NCI-H510A (cell line): ENCODE measurements at places on chromosomes 4 and X.

GRCh38 chr4:96916711-96917110, 1076.8 kb downstream of the PDHA2 start:
- peak; percentile 19 for DNase-seq

DNA sequence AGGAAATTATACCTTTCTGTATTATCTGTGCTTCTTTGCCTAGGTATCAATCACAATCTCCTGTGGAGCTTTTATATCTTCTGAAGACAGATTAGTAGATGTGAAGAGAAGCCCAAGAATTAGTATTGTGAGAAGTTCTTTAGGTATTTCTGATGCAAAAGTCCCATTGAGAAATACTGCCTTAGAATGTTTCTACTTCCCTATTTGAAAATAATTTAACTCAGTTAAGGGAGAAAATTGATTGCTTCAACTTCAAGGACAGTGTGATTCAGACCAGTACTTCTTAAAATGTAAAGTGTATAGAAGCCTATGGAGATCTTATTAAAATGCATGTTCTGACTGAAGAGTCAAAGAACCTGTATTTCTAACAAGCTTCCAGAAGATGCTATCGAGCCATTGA, 9.0 kb downstream of the EIF1AX start:
- DNase-seq, result no peak

GRCh38 chr4:14920759-14921320, 81.4 kb upstream of the CPEB2 start:
- no peak for DNase-seq

- no peak for DNase-seq
Measured at GRCh38 chrX:39960219-39960618, 137.5 kb downstream of the BCOR start.

GRCh38 chr4:156414406-156414805, 460.7 kb upstream of the CTSO start:
- no peak for DNase-seq

GRCh38 chr4:80143307-80143679, 54.0 kb upstream of the PRDM8 start:
- DNase-seq, result no peak

DNA sequence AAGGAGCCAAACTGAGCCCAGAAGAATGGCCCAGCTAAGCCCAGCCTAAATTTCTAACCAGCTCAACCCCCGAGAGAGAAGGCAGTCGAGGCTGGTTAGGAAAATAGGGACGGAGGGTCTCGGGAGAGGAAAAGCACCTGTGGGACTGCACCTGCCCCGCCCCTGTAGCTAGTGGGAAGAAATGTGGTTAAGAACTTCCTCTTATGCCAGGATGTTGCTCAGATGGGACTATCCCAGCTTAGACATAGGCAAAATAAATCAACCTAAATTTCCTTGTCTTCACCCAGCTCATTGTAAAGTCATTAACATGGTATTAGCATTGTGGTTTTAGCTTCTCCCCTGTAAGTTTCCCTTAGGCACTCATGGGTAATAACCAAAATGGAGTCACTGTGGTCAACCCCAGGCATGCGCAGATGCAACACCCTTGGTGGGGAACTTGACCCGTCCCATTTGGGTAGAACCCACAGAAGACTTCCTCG, 86.8 kb downstream of the ZNF718 start:
- no peak for DNase-seq

DNA sequence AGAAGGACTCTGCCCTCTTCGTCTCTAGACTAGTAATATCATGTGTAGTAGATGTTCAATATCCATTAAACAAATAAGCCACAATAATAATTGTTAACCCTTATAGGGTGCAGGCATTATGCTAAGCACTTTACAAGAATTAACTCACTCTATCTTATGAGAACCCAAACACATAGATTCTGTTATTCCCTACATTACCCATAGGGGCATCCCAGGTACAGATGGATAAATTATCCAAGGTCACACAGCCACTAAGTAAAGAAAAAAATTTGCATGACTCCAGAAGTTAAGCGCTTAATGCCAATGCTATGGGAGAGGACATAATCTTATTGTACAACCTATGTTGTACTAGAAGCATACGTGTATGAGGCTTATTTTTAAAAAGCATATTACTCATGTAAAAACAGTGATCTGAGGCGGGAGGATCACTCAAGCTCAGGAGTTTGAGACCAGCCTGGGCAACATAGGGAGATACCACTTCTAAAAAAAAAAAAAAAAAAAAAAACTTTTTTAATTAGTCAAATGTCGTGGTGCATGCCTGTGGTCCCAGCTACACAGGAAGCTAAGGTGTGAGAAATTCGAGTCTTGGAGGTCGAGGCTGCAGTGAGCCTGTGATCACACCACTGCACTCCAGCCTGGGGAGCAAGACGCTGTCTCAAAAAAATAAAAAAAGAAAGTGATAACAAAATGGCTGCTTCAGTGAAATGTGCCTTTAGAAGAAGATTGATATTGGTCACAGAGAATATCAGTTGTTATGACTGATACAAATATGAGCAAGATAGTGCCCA, 13.6 kb downstream of the LDB2 start:
- DNase-seq, result no peak

DNA sequence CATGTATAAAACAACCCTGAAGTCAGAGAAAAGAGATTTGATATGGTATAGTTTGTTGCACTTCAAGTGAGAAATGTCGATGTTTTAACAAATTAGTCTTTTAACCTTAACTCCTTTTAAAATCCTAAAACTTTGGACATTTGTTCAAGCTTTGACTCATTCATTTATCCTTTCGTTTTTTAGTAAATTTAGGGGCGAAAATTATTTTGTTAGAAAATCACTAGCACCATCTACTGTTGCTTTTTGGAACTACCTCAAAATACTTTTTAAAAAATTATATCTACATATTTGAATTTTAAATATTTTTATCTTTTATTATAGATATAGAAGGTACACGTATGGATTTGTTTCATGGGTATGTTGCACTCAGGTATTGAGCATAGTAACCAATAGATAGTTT, 165.1 kb upstream of the POF1B start:
- no peak for DNase-seq

DNA sequence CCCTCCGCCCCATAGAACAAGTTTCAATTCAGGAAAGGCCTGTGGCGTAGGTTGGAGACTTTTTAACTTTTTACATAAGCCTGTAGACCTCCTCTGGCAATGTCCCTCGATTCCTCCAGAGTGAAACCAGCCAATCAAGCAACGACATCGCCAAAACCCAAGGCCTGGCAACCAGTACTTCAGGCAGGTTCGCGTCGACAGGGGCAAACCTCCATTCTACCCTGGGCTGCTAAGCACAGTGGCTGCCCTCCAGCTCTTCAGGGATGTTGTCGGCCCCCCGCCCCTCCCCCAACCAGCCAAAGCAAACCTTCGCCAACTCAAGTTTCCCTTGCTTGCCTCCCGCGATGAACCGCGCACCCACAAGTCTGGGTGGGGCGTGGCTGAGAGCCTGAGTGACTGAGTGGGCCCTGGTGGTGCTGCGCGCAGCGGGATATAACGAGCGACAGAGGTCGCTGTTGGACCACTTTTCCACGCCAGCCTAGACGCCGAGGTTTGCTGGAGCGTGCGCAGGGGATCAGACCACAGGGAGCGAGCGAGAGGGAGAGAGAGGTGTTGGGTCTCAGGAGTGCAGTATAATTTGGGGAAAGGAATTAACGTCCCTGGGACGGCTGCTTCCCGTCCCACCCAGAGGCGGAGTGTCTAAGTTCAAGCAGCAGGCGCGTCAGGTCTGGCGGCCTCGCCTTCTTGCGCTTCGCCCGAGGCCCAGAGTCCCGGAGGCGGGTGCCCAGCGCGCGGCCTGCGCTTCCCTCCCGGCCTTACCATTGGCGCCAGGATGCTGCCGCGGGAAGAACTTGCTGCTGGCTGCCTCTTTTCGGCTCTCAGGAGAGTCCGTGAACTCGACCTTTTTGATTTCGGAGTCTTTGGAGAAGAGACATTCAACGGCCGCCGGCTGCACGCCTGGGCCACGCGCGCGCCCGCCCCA, 9.0 kb upstream of the PITX2 start:
- peak; percentile 62 for DNase-seq

- DNase-seq, result no peak
Measured at GRCh38 chrX:154648931-154649330, 4.4 kb downstream of the CTAG2 start.

DNA sequence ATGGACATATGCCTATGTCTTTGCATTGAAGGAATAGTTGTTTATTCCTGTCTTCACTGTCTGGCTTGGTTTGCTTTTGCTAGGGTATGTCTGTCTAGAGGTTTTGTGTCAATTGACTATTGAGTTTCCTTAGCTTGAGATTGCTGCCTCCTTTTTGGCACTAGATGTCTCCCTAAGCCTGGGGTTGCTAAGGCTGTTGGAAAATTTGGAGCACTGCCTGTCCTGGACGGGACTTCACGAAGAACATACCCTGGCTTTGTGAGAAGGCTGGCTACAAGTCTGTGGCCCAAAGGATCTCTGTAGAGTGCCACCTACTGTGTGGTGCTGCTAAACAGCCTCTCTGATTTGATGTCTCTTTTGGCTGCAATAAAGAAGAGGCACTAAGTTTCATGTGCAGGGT, 183.8 kb upstream of the NUDT10 start:
- DNase-seq, result no peak

DNA sequence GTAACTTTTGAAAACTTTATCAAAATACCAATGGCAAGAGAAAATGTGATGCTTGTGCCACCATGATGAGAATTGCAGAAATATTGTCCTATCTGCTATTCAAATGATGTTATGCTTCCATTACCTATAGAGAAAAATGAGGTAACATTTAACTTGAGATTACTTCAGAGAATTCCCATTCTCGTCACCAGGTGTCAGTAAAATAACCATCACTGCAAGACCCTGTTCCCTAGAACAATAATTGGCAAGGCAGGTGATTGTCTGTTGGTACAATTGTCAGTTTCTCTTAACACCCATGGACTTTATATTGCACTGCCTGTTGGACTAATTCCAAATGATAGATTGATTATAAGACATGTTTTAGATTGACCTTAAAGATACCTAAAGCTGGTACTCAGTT, 179.9 kb downstream of the GABRG1 start:
- no peak for DNase-seq

DNA sequence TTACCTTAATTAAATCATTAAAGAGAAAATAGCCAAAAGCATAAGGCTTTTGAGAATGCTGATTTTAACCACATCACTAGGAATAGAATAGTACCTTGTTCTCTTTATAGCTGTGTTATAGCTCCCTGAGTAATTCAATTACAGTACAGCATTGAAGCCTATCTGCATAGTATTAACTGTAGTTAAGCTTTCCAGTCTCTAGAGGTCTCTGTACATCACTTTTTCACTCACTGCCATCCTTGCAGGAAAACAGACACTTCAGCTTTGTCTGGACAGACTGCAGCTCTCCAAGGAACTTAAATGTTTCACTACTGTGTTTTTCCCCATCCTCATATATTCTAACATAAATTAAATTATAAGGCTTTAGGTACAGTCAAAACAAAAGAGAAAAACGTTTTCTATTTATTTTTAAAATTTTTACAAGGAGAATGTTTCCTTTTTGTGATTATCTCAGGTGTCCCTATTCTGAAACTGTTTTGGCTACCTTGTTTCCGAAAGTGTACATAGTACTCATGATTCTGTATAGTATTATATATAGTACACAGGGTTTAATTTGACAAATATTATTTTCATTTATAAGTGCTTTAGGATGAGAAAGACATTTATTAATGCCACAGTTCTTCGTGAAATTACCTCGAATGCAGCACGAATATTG, 407.9 kb downstream of the PCDH18 start:
- peak; percentile 20 for DNase-seq

- DNase-seq, result no peak
Measured at GRCh38 chr4:76589402-76589801, 154.4 kb downstream of the SHROOM3 start.

DNA sequence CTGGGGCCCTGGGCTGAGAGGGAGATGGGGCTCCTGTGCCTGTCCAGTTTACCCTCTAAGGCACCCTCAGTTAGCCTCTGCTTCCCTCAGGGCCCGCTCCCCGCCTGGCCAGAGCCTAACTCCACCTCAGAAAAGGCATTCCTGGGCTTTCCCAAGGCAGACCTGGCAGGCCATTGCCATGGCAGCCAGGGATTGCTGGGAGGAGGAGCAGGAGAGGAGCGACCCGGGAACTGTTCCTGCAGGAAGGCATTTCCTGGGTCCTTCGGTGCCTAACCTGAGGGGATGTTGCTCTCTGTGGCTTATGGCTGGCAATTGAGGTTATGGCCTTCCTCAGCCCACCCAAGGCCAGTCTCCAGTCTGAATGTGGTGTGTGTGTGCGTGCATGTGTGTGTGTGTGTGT, 131.3 kb downstream of the PJA1 start:
- no peak for DNase-seq

- no peak for DNase-seq
Measured at GRCh38 chr4:169620880-169621248, 486 bp downstream of the CLCN3 start.

- DNase-seq, result peak; percentile 55
Measured at GRCh38 chr4:87073199-87074120, 138.6 kb downstream of the AFF1 start.

GRCh38 chr4:38387348-38387747, 276.7 kb upstream of the KLF3 start:
- DNase-seq, result no peak

GRCh38 chr4:7664106-7664505, 229.4 kb upstream of the PSAPL1 start:
- no peak for DNase-seq

DNA sequence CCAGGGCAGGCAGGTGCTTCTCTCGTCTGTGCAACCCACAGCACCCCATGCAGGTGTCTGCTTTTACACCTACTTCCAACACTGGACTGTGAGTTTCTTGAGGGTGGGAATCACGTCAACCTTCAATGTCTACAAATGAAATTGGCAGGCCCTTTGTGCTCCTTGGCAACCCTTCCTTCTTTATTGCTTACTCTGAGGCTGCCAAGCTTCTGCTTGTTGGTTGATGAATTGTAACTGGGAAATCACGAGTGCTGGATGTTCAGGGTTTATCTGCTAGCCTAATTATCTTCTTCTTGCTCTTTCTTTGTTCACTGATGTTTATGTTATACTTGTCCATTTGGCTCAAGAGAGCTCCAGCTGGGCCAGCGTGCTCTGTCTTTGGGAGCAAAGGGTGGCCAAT, 2.5 kb upstream of the DGAT2L6 start:
- no peak for DNase-seq

- DNase-seq, result no peak
Measured at GRCh38 chr4:119286377-119287002, 35.4 kb downstream of the FABP2 start.

- no peak for DNase-seq
Measured at GRCh38 chr4:57719456-57719855, 609.3 kb upstream of the IGFBP7 start.

DNA sequence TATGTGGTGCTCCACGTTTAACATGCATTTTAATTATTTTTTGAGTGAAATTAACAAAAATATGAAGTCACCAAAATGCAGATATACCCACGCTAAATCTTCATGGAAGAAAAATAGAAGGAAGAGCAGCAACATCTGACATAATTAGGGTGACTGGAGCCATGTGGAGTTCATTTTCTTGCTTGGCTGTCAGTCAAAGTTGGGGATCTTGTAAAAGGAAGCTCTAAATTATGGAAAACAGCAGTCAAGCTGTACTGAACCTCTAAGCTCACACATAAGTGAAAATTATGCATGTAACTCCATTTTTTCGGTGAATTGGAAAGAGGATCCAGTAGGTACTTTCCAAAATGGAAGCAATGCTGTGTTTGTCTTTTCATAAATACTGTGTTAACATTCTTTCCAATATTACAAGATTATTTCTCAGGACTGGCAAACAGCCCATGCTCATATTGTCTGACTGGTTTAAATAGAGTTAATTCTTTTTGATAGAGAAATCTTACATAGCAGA, 9.7 kb upstream of the PDGFC start:
- DNase-seq, result no peak
